ENCODE measurements at places on chromosomes 7 and 10. TPM values are rescaled to one million over a fixed set of nuclear protein-coding genes. Genes with fewer than 3 reads are reported as not detected.

The COL17A1 gene
- total RNA-seq, result not detected

The VSTM2A gene
- total RNA-seq, result 3.6 TPM

The SEMA3E gene
- 13.2 TPM for total RNA-seq

The SVIL gene
- 669 TPM for total RNA-seq

The TSPAN33 gene
- total RNA-seq, result 3.0 TPM

The PLA2G12B gene
- not detected for total RNA-seq

The CAMK1D gene
- total RNA-seq, result 8.6 TPM

The TWNK gene
- 3.3 TPM for total RNA-seq

The SLC29A3 gene
- 4.6 TPM for total RNA-seq

The EVX1 gene
- total RNA-seq, result not detected

The AASS gene
- total RNA-seq, result 24.3 TPM

The ANKRD30A gene
- not detected for total RNA-seq

The BTBD16 gene
- not detected for total RNA-seq

The CYP2E1 gene
- 1.2 TPM for total RNA-seq

The TRIL gene
- total RNA-seq, result 1.5 TPM

The FGL2 gene
- 68.5 TPM for total RNA-seq

The PARD3 gene
- total RNA-seq, result 78.2 TPM

The INA gene
- 3.9 TPM for total RNA-seq

The TUBB8 gene
- 0.55 TPM for total RNA-seq

The MCM10 gene
- 0.14 TPM for total RNA-seq

The FZD8 gene
- total RNA-seq, result 12.1 TPM

The ZNF736 gene
- total RNA-seq, result 7.6 TPM

The GPC2 gene
- total RNA-seq, result 1.7 TPM

The INHBA gene
- total RNA-seq, result 3.7 TPM

The ZPBP gene
- not detected for total RNA-seq

The MYO3A gene
- total RNA-seq, result not detected

The ST8SIA6 gene
- 1.4 TPM for total RNA-seq

The SLC26A5 gene
- 0.36 TPM for total RNA-seq

The FBXO24 gene
- total RNA-seq, result not detected

The FOXP2 gene
- 150 TPM for total RNA-seq

The FEZF1 gene
- not detected for total RNA-seq

The SPAM1 gene
- not detected for total RNA-seq

The ZNF12 gene
- total RNA-seq, result 27.1 TPM
